Amniotic epithelial cell (primary cell): ENCODE measurements at places on chromosomes 2 and 18.

GRCh38 chr2:209141142-209141541 is 282.7 kb upstream of the MAP2 start:
- no peak for DNase-seq

GRCh38 chr18:22320771-22321170 is 96.9 kb downstream of the CTAGE1 start:
- no peak for DNase-seq

DNA sequence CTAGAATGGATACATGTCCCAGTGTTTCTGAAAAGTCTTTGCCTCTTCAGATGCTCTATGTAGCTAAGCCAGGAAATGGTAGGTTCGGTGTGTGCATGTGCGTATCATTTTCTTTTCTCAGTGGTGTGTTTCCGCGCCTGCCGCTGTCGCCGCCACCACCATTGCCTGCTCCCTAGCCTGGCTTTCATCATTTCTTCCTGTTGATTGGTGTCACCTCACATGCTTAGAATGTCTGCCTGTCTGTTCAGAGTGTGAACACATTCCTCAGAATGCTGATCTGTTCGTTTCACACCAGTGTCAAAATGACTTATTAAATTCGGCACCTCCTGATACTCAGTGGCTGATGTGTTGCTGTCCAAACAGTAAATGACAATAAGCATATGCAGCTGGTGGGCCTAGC is 255.2 kb upstream of the SPRED2 start:
- DNase-seq = no peak

GRCh38 chr2:19361325-19361990 is 3.0 kb upstream of the OSR1 start:
- DNase-seq = peak; percentile 19

DNA sequence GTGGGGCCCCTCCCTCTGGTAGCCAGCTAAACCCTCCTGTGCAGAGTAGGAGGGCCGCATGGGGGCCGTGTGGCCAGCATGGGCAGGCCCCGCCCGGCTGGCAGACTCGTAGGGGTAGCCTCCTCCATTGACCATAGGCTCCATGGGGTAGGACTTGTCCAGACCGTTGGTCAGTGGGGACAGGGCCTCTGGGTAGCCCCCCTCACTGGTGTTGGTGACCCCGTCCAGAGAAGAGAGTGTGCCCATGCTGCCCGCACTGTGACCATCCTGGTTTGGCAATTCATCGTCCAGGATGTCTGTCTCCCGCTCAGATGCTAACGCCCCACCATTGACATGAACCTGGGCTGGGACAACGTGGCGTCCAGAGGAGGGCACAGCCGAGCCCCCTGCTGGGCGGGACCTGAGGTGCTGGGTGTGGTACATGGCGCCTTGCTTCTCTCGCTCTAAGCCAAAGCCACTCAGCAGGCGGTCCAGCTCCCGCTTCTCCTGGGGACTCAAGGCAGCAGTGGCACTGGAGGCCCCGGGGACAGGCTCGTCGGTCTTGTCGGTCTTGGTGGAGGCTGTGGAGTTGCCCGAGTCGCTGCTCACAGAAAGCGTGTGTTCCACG is 154.3 kb downstream of the TNS1 start:
- DNase-seq = no peak

GRCh38 chr2:9235147-9236044 is 28.8 kb downstream of the ASAP2 start:
- DNase-seq = peak; percentile 97

DNA sequence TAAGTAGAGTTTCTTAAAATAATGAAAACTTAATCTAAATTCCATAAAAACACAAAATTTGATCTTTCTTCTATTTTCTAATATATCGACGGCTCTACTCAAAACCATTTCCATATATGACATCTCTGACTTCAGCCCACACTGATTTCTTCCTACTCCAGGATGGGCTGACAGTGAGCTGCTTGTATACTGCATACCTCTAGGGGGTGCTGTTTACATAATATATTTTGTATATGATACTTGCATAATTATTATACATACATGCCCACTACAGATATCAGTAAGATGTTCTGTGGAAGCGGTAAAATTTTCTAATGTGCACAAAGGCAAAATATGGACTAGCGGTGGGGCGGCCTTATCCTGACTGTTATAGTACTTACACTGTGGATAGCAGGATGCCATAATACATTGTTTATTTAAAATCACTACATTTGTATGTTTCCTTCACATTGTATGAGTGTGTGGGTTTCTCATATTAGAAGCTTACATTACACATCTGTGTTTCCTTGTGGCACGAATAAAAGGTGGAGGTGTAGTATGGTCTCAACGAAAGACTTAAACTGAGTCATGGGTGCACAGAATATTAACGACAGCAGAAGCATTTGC is 66.1 kb upstream of the NXPH2 start:
- DNase-seq = peak; percentile 23

- DNase-seq = no peak
These were observed 60.1 kb downstream of the ARHGEF4 start for GRCh38 chr2:130896813-130897212.

DNA sequence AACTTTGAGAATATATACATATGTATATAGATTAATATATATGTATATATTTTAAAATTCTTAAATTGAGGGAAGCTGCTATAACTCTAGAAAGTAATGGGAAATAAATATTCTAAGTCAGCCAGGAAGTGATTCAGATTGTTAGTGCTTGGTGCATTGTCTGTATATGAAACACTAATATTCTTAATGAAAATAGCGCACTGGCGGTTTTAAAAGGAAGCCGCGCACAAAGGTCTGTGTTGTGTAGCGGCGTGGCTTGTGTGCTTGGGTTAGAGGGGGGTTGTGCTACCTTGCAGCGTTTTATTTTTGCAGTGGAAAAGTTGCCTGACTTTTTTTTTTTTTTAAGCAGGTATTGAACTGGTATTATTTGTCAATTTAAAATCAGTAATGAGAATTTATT is 11.3 kb downstream of the TSHZ1 start:
- no peak for DNase-seq
